ENCODE measurements at places on chromosomes 1 and 21.

DNA sequence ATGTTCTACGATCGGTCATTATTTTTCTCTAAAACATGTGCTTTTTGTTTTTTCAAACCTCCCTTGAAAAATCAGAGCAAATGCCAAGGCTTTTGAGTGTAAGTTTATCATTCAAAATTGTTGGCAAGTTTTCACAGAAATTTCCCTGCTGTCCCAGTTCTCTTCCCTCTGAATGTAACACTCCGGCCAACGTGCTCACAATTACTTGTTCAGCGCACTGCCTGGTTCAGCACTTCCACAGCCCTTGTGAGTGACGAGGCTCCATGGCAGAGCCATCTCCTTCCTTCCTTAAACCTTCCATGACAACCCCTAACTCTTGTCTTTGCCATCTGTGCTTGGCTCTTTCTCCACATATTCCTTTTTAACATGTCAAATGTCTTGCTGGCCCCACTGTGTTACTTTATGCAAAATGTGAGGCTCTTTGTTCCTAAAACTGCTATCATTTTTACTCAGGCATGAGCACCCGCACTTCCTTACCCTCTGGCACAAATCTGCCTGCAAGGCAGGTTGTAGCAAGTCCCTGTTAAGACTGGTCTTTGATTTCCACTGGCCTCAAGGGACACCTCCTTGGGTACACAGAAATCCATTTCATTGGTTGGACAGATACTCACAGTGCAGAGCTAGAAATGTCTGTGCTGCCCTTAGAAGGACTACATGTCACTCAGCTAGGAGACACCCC is 142.8 kb downstream of the HUNK start:
- no peak for DNase-seq

DNA sequence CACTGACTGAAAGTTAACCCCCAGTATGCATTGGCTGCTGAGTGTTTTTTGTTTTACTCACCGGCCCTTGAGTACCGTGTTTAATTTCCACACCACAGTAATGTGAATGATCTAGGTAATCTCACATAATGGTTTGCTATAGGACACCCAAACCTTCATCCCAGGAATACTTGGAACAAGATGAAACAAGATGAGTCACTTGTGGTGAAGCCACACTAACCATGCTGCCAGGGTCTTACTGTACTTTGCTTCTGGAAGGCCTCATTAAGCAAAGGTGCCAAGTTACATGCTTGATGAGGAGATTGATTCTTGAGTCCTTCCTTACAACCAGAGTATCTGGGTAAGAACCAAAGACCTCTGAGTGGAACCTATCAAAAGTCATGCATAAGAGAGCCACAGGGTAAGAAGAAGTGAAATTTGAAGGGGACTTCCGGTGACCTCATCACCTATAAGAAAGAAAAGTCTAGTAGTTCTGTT is 163.3 kb downstream of the NRIP1 start:
- DNase-seq: no peak

DNA sequence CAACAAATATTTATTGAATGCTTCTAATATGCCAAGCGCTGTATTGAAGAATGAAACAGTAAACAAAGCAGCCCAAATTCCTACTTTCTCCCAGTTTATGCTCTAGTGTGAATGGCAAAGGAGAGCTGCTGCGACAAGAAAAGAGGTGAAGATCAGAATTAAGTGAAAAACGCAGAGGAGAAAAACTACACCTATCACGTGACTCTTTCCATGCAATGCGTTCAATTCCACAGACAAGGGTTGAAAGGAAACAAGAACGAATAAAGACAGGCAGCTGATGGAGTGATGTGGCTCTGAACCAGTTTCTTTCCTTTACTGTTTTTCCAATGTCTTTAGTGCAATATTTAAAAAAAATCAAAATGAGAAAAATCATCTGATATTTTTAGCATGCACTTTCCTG is 23.6 kb downstream of the MT1HL1 start:
- DNase-seq: no peak

GRCh38 chr1:144101397-144102045 is 129.7 kb upstream of the FAM72C start:
- no peak for DNase-seq

DNA sequence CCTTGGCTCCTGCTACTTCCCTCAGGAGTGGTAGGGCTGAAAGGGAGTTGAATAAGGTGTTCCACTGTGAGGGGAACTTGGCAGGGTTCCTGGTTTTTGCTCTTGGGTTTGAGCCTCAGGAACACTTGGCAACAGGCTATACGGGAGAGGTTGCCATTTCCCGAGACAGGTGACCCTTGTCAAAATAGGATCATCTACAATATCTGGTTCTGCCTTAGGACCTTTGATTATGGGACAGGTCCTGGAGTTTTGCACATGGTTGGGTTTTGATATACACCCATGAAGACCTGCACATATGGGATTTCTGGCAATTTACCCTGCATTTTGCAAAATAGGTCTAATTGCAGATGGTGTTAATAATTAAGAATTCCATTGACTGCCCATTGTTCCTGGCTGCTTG is 31.1 kb downstream of the YY1AP1 start:
- no peak for DNase-seq

DNA sequence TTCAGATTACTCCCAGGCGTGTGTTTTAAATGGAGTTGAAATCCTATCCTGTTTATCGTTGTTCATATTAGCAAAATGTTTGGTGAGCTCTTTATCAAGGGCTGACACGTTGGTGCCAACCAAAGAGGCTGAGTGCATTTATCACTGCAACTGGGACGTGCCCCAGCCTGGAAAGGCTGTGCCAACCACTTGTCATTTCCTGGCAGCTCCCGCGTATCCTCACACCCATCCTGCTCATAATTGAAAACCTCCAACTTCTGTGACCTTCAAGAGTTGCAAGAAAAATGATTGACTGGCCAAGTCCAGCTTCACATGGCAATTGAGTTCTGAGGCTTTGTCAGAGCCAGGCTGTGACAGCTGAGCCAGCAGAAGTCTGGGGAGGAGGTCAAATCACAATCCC is 43.7 kb upstream of the KCNA3 start:
- no peak for DNase-seq

- no peak for DNase-seq
Observed at GRCh38 chr1:25782608-25783201, 17.3 kb upstream of the SELENON start.

DNA sequence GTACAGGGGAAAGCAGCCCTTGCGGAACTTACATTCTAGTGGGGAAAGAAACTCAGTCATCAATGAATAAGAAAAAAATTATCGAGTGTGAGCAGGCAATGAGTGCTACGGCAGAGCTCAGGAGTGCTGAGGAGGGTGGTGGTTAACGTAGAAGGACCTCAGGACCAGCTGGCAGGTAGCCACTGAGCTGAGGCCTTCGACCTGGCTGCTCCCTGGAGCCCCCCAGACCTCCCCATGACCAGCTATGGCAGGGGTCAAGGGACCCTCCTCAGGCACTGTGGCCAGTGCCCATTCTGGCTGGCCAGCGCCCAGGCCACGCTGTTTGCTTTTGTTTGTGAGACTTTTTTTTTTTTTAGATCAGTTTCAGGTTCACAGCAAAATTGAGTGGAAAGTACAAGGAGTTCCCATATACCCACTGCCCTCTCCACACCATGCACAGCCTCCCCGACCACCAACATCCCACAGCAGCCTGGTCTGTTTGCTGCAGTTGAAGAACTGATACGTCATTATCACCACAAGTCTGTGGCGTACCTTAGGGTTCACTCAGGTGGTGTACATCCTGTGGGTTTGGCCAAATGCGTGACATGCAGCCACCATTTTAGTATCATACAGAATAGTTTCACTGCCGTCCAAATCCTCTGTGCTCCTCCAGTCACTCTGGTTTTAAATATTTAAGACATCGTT is 11.8 kb upstream of the TTC22 start:
- DNase-seq: no peak

DNA sequence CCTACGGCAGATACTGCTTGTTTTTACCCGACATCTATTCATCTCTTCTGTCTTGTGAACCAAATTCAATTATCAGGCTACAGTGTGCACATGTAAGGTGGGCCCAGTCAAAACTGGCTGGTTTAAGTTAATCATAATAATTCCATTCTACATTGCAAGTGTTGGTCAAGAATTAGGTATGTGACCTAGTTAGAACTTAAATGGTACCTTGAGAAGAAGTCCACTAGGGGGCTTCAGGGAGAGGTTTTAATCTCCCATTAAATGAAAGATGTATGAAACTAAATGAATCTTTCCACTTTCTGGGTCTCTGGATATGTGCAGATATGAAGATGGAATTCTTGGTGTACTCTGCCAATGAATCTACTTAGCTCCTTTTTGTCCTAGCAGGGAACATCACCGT is 187.1 kb downstream of the CDC42BPA start:
- DNase-seq: no peak

- DNase-seq: no peak
Observed at GRCh38 chr1:51570063-51570710, 46.7 kb upstream of the OSBPL9 start.

GRCh38 chr1:27568300-27569087 is 35.5 kb downstream of the AHDC1 start:
- DNase-seq: peak; percentile 96

- DNase-seq: no peak
Observed at GRCh38 chr1:23178950-23179349, 10.3 kb upstream of the LUZP1 start.

DNA sequence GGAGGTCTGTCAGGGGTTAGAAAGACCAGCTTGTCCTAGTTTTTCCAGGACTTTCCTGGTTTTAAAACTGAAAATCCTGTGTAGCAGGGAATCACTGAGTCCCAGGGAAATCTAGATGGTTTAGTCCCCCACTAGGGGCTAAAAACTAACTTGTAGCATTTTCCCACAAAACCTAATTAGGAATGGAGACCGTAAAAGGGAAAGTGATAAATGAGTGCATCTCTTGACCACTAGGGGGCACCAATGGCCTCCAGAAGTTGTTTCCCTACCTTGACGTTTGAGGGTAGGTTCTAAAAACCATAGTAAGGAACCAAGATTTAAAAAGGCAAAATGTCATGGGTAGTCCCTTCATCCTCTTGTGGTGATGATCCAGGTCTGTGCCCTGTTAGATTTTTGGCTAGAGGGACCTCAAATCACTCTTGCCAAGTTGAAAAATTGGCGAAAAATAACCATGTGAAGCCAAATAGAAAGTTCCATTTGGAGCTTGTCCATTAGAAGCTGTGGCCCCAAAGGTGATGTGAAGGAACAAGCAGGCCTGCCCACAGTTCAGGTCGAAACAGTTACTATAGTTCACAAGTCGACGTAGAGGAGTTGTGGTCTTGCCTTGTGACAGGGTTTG is 24.5 kb downstream of the CLIC6 start:
- no peak for DNase-seq

DNA sequence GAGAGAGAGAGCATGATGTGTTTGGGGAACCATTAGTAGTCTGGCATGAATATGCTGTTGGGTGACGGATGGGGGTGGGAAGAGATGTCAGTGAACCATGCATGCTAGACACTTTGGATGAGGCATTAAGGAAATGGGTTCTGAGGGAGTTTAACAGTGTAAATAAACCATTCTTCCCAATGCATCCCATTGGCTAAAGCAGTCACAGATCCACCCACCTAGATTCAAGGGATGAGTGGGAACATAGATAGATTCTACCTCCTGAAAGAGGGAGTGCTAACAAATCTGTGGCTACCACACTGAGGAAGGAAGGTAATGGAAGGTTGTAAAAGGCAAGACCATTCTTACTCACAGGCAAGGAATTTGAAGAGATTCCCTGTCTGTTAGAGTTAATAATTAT is 129.8 kb upstream of the CACNA1E start:
- no peak for DNase-seq

DNA sequence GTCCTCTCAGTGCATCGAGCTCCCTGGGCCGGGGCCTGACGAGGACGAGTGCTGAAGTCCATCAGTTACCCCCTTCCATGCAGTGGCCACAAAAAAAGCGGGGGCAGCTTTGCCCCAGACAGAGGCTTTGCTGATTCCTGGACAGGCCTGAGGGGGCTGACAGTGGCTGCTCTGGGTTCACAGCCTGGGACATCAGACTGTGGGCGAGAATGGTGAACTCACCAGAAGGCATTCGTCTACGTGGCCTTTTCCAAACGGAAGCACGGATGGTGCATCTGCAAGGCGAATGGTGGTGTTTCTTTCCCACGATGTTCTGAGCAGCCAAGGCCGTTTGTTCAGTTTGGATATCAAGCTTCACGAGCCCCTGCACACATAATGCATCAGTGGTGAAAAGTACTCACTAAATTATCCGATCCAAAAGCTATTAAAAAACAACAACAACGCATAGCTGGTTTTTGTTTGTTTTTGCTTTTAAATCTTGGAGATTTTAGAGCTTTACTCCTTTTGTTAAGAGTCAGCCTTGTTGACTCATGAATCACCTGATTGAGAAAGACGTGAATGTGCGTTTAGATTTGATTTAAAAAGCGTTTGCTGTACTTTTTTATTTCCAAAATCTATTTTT is 6.3 kb upstream of the ZBTB21 start:
- DNase-seq: no peak

- peak; percentile 20 for DNase-seq
Observed at GRCh38 chr1:204837440-204838084, 33.1 kb upstream of the NFASC start.

- DNase-seq: no peak
Observed at GRCh38 chr1:12339396-12339795, 109.6 kb downstream of the VPS13D start.

DNA sequence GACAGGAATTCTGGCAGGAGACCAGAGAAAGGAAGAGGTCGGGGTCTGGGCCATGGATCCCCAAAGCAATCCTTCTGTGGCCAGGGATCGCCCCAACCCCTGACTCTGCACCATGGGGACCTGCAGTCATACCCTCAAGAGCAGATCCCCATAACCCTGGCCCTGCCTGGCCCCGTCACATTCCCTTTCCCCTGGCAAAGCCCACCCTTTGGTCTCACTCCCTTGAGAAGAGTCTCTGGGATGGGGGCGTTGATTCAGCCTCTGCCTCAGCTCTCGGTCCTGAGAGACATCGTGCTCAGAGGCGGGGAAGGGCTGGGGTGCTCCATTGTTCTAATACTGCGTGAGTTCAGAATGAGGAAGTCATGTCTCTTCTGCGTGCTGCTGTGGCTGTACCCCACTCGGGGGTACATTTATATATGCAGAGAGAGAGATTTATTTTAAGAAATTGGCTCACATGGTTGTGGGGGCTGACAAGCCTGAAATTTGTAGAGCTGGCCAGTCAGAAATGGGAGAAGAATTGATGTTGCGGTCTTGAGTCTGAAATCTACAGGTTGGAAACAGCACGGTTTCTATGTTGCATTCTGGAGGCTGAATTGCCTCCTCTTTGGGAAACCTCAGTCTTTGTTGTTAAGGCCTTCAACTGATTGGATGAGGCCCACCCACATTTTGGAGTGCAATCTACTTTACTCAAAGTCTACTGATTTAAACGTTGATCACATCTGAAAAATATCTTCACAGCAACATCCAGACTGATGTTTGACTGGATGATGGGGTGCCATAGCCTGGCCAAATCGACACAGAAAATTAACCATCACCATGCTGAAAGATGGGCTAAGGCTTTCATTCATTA is 4.2 kb upstream of the PADI2 start:
- DNase-seq: no peak

Data from CMK (cell line).